ENCODE measurements at places on chromosomes 1 and 21. TPM values are rescaled to one million over a fixed set of nuclear protein-coding genes. Genes with fewer than 3 reads are reported as not detected.

- no peak for DNase-seq
Observed at GRCh38 chr1:157091668-157092273, 7.8 kb downstream of the ETV3L start.

DNA sequence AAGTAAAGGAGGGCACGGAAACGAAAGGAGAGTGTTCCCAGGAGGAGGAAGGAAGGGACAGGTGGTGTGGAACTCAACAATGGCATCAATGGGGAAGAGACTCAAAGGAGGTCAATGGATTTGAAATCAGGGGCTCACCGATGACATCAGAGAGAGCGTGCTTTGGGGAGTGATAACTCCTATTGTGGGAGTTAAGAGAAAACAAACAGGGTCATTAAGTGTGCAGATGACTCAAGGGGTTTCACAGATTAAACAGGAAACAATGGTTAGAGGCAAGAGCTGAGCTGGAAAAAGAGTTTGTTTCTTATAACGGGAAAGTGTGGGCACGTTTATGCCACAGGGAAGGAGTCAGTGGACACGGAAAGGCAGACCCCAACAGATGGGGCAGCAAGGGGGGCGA, 629.1 kb downstream of the SMYD3 start:
- no peak for DNase-seq

GRCh38 chr1:196380316-196380715, 227.9 kb downstream of the KCNT2 start:
- no peak for DNase-seq

SLC16A4 gene
- polyA plus RNA-seq, result 0.31 TPM

- DNase-seq, result no peak
Observed at GRCh38 chr1:170619241-170620028, 44.5 kb upstream of the PRRX1 start.

CD53 gene
- 1,152 TPM for polyA plus RNA-seq

GRCh38 chr1:38833146-38833545, 26.4 kb downstream of the RRAGC start:
- no peak for DNase-seq

GJA8 gene
- not detected for polyA plus RNA-seq

- no peak for DNase-seq
Observed at GRCh38 chr1:83725735-83726360, 273.1 kb downstream of the TTLL7 start.

DNA sequence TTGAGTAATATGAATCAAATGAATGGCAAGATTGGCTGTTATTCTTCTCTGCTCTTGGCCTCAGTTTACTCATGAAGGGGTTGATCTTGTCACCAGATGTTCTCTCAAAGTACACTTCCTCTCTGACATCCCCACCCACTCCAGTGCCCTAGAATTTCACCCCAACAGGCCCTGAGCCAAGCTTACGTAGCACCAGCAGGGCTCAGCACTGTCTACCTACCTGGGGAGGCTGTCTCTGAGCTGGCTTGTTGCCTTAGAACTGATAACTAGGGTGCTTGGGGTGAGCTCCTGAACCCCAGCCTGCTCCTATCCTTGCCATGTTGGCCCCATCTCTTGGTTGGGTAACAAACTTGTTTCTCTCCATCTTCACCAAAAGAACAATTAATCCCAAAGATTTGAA, 159.1 kb upstream of the USP24 start:
- DNase-seq, result no peak

DNA sequence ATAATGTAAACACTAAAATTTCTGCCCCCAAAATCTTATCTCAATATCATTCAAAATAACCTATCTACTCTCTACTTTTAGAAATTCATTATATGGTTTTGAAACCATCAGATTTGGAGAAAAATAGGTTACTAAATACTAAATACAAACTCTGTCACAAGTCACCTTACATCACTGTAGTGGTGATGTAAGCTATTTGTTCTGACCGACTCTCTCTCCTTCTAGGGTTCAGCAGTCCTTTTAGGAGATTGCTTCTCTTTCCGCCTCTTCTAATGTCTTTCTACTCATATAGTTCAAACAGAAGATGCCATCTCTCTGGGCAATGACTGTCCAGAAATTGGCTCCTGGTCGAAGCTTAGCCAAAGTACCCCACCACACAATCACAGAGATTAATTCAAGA, 93.1 kb downstream of the EPS15 start:
- DNase-seq, result no peak

DNA sequence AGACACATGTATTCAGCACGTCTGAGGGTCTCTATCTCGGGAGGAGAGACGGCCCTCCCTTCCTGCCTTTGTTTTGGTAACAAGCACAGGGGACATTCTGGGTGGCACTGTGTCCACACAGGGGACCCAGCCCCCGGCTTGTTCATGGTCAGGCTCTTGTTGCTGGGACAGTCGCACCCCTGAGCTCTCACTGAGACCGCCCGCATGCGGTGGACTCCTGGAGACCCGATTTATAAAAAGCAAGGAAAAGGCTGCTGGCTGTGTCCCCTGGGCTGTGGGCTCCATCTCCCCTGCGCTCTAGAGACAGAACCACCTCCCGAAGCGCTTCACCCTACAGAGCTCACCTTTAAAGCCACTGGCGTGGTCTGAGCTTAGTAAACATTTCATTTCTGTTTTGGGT, 103.4 kb downstream of the WDR4 start:
- DNase-seq, result no peak

- no peak for DNase-seq
Observed at GRCh38 chr1:2250721-2251281, 22.7 kb downstream of the SKI start.

VPS72 gene
- polyA plus RNA-seq, result 83.0 TPM

GRCh38 chr1:200432586-200432985, 22.8 kb upstream of the ZNF281 start:
- DNase-seq, result no peak

DNA sequence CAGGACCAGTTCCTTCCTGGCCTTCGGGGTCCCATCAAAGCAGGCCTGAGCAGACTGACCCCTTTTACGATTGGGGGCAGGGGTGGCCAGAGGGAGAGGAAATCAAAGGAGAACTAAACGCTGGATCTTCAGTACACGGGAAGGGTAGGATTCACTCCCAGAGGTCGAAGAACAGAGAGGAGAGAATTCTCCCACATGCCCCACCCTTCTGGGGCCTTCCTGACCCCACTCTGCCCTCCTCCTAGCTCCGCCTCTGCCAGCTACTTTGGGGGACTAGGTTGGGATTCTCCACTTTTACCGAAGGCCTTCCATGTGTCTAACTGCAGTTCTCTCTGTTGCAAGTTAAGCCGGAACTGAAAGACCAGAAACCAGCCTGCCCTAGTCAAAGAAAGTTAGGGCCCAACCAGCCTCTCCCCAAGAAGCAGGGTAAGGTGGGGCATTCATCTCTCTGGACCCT, 654 bp upstream of the ARHGEF2 start:
- no peak for DNase-seq

CAPZB gene
- 462 TPM for polyA plus RNA-seq

- no peak for DNase-seq
Observed at GRCh38 chr1:10429868-10430215, 391 bp upstream of the CENPS start.

PTGS2 gene
- not detected for polyA plus RNA-seq

DNA sequence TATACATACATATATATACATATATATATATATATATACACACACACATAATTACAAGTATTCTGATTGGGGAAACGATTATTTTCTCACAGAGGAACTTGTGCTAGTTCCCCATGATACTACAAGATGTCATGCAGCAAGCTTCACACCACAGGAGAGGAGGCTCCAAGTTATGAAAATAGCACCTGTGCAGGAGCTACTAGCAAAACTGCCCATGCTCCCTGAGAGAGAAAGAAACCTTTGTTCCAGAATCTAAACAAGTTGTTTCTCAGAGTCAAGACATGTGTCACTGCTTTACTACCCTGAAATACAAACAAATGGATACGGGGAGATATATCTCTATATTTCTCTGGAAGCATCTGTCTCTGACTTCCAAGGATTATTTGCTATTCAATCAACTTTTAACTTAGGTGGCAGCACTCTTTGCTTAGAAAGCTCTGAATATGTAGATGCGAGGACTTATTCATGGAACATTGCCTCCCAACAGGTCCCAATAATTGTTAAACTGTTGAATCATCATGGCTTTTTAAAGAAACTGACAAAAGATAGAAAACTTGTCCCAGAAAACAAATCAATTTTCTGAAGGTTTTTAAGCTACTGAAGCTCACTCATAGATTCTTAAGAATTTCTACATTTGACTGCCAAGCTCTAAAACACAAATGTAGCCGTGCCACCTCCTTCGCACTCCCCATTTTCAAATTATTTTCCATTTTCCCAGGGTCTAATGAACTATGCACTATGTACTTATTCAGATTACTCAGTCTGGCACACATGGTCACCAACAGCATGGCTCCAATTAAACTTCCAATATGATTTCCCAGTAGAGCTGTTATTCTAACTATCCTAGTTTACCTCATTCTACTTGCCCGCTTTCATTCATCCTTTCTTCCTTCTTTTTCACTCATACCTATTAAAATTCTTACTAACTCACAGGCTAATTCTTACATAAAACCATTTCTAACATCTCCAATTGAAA, 929.1 kb downstream of the LTN1 start:
- DNase-seq, result no peak

- no peak for DNase-seq
Observed at GRCh38 chr1:107914119-107914765, 50.7 kb downstream of the VAV3 start.

DNA sequence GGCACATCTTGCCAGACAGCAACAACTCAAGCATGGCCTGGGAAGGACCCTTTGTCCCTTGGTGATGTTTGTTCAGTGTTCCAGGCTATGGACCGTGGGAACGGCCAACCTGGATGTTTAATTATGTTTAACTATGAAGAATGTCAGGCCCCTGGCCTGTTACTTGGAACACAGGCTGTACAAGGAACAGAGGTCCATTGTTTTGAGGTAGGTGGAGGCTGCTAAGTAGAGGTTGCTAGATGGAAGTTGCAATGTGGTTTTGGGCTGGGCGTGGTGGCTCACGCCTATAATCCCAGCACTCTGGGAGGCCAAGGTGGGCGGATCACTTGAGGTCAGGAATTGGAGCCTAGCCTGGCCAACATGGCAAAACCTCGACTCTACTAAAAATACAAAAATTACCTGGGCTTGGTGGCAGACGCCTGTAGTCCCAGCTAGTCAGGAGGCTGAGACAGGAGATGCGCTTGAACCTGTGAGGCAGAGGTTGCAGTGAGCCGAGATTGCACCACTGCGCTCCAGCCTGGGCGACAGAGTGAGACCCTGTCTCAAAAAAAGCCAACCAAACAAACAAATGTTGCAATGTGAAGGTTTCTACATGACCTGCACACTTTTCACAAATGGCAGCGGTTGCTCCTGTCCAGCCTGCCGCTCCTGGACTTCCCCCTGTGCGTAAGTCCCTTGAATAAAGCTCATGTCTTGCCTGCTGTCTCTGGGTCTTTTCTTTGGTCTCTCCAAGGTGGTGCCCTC, 2.5 kb upstream of the LEFTY1 start:
- no peak for DNase-seq

- DNase-seq, result no peak
Observed at GRCh38 chr1:228073857-228074545, 8.5 kb upstream of the ARF1 start.

- peak; percentile 31 for DNase-seq
Observed at GRCh38 chr1:229410692-229411433, 23.0 kb downstream of the ACTA1 start.

- DNase-seq, result no peak
Observed at GRCh38 chr21:34179204-34179935, 106.0 kb downstream of the MRPS6 start.

- no peak for DNase-seq
Observed at GRCh38 chr1:201649761-201650622, 111.1 kb downstream of the NAV1 start.

DNA sequence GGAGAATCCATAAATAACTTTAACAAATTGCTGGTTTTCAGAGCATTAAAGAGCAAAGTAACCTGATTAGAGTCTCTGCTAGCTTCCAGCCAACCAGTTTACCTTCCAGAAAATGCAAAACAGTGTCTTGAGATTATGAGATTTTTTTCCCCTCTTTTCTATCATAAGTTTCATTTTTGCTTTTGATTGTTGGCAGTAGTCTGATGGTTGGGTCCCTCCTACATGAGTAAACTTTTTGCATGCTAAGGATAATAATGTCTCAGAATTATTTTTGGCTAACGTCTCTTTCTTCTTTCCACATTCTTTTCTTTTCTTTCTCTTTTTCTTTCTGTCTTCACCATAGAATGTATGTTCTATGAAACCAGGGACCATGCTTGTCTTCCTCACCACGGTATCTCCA, 6.3 kb upstream of the ADAMTS5 start:
- no peak for DNase-seq

DNA sequence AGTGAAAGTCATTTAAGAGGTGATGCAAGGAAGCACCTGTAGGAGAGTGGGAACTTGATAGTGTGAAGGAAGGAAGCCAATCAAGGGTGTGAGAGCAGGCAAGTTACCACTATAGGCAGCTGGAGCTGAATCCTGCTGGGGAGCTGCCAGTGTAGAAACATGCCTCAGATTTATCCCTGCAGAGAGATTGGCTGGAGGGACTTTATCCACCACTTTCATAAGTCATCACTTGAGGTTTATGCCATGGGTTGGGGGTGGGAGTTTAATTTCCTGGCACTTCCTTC, 443.6 kb downstream of the PLPP3 start:
- DNase-seq, result no peak

DNA sequence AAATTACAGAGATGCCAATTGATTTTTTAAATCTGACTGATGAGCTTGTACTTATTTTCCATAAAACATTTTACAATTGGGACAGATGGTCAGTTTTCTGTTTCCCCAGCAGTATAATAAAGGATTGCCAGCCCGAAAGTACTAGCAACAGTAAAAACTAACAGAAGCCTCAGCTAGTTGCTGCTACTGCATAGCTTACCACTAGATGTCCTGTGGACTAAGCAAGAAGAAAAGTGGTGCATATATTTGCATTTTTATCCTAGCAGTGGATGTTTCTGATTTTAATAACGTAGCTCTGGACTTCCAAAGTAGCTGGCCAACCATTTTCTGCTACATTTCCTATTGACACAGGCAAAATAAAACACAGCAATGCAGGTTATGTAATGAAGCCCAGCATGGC, 241.5 kb downstream of the BARHL2 start:
- no peak for DNase-seq

DNA sequence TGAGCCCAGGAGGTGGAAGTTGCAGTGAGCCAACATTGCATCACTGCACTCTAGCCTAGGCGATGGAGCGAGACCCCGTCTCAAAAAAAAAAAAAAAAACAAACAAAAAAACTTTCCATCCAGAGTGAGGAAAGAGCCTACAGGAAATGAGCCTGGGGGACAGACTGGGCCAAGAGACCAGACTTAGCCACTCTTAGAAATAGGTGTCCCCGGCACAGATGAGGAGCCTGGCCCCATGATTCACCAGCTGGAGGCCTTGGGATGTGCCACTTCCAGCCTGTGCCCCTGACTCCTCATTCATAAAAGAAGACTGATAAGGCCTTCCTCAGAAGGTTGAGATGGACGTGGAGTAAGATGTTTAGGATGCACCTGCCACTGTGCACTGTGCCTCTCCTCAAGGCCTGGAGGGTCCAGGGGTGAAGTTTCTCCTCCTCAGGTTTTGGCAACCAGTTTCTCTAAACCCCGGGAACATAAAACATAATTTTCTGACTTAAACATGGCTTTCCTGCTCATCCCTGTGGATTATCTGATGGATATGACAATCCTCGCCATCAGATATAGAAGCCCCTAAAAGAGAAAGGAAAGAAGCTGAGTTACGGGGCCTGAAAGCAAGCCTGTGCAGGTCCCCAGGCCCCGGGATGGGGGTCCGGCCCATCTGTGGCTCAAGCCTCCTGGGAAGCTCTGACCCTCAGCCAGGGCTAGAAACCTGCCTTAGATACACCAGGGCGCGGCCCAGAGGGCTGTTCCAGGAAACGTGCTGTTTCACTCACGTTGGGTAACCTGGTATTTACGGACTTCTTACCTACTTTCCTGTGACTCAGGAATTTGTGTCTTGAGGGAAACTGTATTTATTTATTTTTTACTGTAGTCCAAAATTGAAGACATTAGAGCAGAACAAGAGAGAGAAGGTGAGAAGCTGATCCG, 26.0 kb downstream of the MX1 start:
- DNase-seq, result no peak
